ENCODE measurements at places on chromosomes 2 and 18.

GRCh38 chr2:240624950-240625621 is at the start of gene GPR35:
Gene GPR35, plus strand, starts transcription at chr2:240625480. Its CDS starts 4,473 bp downstream, at chr2:240629953.
- peak; percentile 72 for DNase-seq

- no peak for DNase-seq
Measured at GRCh38 chr2:152242787-152243472, 67.4 kb upstream of the STAM2 start.

GRCh38 chr2:197647961-197648690 is 27.3 kb downstream of the RFTN2 start:
- no peak for DNase-seq

GRCh38 chr2:98463081-98463481 is 18.4 kb downstream of the INPP4A start:
- DNase-seq, result no peak

DNA sequence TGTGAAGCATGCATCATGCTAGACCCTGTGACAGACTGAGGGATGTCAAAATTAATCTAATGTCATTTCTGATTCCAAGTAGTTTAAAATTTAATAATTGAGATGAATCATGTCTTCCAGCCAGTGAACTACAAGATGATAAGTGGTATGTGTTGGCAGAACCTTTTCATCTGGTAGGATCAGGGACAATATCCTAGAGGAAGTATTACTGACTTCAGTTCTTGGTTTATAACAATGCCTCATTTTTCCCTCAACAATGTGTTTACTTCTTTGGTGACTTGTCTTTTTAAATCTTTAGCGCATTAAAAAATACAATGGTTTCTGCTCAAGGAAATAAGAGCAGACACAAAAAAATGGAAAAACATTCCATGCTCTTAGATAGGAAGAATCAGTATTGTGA is 69.4 kb downstream of the ARHGAP28 start:
- DNase-seq, result no peak

DNA sequence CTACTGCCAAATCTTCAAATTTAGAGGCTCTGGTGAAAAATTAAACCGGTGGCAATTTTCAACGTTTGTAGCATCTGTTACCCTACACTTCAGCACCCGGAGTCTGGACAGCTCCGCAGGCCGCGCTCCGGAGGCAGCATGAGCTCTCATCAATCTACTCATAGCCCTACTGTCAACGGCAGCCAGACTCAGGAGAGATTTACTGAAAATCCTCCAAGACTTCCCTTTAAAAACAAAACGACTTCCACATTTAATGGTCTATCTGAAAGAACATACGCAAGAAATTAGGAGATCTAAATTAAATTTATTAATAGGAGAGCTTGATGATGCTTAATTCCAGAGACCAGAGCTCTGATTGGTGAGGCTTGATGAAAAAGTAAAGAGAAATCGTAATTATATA is 970 bp upstream of the ADCYAP1 start:
- DNase-seq, result peak; percentile 50

GRCh38 chr2:201618744-201619662 is 24.3 kb downstream of the TMEM237 start:
- DNase-seq, result peak; percentile 55
